ENCODE measurements at places on chromosomes 5 and 9.

GRCh38 chr5:124462751-124463150, 283.7 kb downstream of the ZNF608 start:
- no peak for DNase-seq

DNA sequence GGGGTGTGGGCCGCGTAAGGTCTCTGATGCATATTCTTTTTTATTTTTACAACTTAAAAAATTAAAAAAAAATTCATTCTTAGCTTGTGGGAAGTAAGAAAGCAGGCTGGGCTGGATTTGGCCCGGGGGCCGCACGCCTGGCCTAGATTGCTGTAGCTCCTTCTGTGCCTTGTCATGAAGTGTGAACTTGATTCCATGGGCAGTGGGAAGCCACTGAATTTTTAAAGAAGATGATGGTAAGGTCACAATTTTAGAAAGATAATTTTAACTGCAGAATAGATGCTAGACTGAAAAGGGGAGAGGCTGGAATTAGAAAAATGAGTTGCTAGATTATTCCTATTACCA, 56.1 kb downstream of the EHMT1 start:
- DNase-seq, result no peak

- no peak for DNase-seq
Measured at GRCh38 chr5:107112216-107112615, 558.5 kb downstream of the EFNA5 start.

DNA sequence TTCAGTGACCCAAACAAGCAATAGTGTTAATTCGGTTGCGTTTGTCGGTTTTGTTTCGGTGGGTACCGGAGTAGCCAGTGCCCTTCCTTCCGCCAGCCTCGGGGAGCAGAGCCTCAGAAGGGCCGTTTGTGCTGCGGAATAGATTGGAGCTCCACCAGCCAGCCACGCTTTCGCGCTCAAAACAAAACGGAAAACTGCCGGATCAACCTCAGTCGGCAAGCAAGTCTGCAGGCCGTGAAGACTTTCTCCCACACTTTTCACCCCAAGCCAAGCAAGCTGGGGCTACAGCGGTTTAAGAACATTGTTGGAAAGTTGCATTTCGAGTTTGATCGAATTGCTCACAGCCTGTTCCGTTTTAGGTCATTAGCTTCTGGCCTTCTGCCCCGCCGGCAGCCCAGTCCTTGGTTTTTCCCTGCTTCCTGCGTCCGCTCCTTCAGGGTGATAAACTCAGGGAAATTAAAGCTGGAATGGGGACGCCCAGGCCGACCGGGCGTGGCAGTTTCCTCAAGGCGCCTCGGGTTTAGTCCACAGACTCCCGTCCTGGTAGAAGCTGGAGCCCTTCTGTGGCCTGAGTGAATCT, 803 bp upstream of the CCNO start:
- DNase-seq, result no peak

GRCh38 chr5:142181547-142182163, 73.1 kb downstream of the NDFIP1 start:
- no peak for DNase-seq

DNA sequence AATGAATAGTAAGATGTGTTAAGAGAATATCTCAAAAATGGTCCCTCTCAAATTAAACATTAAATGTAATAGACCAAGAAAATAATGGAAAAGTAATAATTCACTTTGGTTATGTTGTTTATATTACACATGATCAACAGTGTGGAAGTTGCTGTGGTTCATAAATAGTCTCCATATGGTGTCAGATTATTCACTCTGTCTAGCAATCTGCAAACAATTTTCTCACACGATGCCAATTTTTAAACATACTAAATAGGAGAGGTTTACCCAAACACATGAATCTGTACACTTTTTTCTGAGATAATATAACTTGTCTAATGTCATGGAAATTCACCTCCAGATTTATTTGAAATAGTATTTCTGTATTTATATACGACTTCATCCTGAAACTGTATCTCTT, 217.4 kb upstream of the FBXL7 start:
- no peak for DNase-seq

GRCh38 chr9:92501671-92502393, 19.5 kb upstream of the ASPN start:
- DNase-seq, result peak; percentile 50

DNA sequence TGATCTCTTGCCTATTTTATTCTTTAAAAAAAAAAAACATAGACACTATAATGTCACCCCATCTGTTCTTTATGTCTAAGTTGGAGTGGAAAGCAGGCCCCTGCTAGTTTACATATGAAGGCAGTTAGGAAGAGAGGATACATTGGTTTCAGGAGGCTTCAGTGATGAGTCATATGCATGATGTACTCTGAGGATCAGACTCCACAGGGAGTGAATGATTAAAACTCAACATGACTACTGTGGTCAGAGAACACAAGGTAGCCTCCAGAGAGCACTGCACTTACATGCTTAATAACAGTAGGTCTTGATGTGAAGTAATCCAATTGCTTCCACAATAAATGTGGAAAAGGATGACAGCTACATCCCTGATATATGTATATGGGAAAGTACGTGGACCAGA, 22.7 kb upstream of the FSTL4 start:
- DNase-seq, result no peak

DNA sequence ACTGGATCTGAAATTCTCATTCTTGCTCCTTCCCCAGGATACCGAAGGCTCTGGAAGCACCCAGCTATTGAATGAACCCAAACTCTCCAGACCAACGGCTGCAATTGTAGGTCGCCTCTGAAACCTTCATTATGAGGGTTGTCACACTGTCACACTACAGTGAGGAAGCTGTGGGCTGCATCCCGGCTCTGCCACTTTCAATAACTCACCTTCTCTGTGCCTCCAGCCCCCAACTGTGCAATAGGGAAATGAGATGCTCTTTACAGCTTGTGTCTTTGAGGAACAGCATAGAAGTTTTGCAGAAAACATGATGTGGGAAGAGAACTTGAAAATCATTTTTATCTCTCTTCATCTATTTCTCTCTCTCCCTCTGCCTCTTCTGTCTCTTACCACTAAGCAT, 69.6 kb upstream of the TGFBR1 start:
- DNase-seq, result no peak

- DNase-seq, result no peak
Measured at GRCh38 chr5:177294632-177295031, 8.9 kb downstream of the RAB24 start.

GRCh38 chr5:31317665-31318064, 124.2 kb downstream of the CDH6 start:
- no peak for DNase-seq

DNA sequence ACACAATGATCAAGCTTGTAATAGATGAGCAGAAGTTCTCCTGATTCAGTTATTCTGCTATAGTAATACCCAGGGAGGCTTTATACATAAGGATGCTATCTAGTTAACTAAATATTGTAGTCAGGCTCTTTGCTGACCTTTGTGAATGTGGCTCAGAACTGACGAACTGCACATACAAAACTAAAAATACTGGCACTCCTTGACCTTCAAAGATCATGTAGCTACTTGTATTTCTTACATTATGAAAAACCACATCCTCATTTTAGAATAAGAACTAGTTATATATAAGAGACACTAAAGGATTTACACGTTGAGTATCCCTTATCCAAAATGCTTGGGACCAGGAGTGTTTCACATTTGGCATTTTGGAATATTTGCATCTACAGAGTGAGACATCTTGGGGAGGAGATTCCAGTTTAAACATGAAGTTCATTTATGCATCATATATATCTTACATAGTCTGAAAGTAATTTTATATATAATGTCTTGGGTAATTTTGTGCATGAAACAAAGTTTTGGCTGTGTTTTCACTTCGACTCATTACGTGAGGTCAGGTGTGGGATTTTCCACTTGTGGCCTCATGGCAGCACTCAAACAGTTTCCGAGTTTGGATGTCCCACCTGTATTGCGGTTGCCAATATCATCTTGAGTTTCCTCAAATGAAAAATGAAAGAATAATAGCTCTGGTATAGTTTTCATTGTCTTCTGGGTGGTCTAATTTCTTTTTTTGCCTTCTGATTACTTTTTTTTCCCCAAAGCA, 58.4 kb upstream of the FBXL7 start:
- DNase-seq, result no peak

DNA sequence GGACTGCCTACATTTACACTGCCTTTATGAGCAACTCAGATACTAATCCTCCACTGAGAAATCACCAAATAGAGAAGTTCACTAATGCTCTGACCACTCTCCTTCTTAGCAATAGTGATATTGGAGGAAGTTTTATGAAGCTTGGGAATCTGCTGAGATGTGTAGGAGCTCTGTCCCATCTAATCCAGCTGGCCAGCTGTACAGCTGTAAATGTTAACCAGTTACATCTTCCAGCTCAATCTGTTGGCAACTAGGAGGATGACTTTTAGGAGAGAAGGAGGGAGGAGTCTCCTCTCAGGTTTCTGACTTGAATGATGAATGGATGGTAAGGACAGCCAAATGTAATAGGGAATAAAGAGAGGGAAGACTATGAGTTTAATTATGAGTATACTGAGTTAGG, 36.3 kb upstream of the LRRC19 start:
- DNase-seq, result no peak

DNA sequence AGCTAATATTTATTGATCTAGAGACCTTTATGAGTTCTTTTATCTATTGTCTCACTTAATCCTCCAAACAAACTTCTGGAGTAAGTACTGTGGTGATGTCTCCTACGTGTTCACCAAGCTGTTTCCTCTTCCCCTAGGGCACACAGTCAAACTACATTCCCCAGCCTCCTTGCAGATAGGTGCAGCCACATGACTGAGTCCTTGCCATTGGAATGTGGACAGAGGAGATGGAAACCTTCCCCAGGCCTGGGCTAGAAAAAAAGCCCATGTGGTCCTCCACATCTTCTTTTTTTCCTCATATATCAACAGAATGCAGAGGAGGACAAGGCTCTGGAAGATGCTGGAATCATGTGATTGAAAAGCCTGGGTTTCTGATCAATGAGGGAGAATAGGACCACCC, 88.0 kb downstream of the ANKRD55 start:
- DNase-seq, result no peak

DNA sequence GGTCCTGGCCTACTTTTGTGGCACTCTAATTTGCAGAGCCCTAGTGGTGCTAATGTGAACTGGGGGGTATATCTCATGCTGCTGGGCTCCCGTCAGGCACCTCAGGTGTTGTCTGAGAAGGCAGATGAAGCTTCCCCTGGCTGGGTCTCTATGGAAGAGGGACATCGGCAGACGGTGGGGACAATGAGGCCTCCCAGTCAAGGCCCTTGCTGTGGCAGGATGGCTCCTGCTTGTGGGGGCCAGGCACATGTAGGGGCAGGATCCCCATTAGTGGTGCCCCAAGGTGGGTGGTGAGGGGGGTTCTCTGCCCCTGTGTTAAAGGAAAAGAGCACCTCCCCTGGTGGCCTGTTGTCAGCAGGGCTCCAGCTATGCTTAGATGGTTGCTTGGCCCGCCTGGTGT, 192.8 kb upstream of the S1PR3 start:
- DNase-seq, result no peak

- no peak for DNase-seq
Measured at GRCh38 chr9:109442716-109443115, 55.4 kb downstream of the PTPN3 start.

DNA sequence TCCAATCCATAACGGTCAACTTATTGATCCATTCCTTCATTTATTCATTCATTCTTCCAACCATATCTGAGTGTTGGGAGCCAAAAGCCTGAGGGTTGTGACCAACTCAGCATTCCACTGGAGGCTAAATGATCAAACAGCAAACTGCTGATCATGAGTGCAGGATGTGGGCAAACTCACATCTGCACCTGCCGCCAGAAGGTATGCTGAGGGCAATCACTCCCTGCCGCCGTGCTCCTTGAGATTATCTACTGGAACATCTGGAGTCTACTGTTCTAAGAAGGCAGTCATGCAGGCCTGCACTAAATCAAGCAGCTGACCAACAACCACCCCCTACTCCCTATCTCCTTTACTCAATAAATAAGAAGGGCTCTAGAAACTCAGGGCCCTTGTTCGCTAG, 184.0 kb downstream of the TTLL11 start:
- DNase-seq, result no peak

DNA sequence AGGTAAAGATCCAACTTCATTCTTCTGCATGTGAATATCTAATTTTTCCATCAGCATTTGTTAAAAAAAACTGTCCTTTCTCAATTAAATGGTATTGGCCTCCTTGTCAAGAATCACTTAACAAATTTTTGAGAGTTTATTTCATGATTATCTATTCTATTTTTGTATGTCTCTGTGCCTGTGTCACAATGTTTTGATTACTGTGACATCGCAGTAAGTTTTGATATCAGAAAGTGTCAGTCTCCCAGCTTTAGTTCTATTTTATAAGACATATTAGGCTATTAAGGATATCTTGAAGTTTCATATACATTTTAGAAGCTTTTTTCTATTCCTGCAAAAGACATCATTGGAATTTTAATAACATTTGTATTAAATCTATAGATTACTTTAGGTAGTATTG, 33.6 kb downstream of the GABRA6 start:
- no peak for DNase-seq

DNA sequence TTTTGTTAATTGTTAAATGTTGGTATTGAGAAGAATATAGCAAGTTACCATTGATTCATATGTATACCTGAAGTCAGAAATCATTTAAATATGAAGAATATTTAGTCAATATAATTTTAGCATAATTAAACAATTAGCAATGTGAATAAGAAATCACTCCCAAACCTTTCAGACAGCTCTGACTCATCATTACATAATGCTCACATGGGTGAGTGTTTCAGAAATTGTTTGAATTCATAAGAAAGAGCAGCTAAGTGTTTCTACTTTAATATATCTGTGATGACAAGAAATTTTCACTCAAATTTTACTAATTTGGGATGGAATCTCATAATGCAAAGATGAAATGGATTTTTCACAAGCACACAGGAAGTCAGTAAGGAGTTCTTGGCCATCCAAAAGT, 42.0 kb upstream of the CDC42SE2 start:
- no peak for DNase-seq

GRCh38 chr9:95035846-95036245, 281.7 kb downstream of the FANCC start:
- no peak for DNase-seq

- DNase-seq, result no peak
Measured at GRCh38 chr9:133250741-133251170, 24.2 kb downstream of the ABO start.

- no peak for DNase-seq
Measured at GRCh38 chr5:11239261-11240015, 478.4 kb upstream of the DAP start.

DNA sequence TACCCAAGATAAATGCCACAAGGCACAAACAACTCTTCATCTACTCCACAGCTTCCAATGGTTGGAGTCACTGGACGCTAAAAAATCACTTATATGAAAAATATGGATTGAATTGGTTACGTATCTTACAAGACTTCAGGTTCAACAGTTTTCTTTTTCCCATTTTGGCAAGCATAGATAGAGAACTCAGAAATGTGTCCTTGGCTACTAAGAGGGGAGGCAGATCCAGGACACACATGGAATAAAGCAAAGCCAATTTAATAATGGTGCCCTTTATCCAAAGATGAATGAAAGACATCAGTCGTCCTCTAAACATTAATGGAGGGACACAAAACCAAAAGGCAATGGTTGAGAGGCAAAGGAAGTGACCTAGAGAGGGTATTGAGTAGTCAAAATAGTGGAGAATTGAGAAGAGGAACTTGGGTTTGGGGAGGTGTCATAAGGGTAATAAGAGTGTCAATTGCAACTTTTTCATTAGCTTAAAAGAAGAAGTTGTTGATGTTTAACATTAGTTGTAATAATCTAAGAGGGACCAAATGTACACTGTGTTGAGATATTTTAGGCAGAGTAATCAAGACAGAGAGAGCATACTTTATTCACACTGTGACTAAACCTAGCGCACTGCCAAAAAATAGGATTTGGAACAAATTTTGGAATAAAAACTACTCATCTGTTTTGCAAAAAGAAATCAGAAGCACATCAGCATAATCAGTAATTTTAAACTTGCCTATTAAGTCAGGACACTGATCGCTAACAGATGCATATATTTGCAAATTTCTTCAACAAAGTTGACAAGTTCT, 308.2 kb downstream of the ARL15 start:
- no peak for DNase-seq
